AG04450 (cell line): ENCODE measurements at places on chromosomes 16 and 17. TPM values are rescaled to one million over a fixed set of nuclear protein-coding genes. Genes with fewer than 3 reads are reported as not detected.
A peak's percentile ranks its signal among the peaks of the same experiment; 100 is the strongest.

- DNase-seq: no peak
Observed at GRCh38 chr16:28082624-28083023, 19.1 kb upstream of the GSG1L start.

POLR3E gene
- polyA plus RNA-seq: 32.0 and 43.6 TPM in 2 replicates

DNA sequence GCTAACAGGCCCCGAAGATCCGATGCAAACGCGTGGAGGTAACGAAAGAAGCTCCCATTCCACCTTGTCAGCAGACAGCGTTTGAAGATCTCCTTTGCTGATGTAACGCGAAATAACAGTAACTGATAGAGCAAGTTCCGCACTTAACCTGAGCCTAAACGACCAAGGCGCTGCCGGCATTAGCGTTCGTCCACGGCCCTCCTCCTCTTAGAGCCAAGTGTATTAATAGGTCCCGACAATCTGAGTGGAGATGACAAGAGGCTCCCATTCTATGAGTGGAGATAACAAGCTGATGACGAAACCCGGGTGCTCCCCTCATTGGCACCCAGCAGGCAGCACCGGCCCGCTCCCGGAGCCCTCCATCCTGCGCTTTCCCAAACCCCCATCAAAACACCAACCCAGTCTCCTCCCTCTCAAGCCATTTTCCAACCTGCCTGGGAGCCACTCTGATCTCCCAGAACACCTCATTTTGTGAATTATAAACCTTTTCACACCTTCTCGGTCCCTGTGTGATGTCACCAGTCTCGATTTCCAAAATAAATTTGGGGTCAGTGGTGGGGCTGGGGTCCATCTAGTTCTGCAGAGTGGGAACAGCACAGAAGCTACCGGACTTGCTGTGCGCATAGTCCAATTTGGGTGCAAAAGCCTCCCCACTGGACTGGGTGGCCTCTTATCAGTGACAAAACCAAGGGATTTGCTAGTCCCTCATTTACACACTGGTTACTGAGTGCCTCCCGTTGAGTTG is 35.4 kb upstream of the ARL4D start:
- DNase-seq: no peak

DNA sequence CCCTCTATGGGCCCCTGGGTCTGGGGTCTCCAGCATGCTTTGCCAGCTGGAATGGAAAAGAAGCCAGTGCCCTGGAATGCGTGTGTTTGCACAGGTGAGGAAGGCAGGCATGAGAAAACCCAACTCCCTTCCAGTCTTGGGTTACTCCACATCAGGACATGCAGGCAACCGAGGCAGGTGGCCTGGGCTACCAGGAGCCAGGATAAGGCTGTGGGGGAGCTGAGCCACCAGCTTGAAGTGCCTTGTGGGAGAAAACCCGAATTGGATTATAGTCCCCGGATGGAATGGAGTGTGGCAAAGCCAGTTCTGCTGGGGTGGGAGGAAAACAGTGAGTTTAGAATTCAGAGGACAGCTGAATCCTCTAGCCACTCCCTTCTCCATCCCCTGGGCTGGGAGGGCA is 7.2 kb downstream of the SRCIN1 start:
- DNase-seq: peak; percentile 13

GRB7 gene
- 0.05 and 0.14 TPM in 2 replicates for polyA plus RNA-seq

BEAN1 gene
- polyA plus RNA-seq: not detected in 2 replicates

DNA sequence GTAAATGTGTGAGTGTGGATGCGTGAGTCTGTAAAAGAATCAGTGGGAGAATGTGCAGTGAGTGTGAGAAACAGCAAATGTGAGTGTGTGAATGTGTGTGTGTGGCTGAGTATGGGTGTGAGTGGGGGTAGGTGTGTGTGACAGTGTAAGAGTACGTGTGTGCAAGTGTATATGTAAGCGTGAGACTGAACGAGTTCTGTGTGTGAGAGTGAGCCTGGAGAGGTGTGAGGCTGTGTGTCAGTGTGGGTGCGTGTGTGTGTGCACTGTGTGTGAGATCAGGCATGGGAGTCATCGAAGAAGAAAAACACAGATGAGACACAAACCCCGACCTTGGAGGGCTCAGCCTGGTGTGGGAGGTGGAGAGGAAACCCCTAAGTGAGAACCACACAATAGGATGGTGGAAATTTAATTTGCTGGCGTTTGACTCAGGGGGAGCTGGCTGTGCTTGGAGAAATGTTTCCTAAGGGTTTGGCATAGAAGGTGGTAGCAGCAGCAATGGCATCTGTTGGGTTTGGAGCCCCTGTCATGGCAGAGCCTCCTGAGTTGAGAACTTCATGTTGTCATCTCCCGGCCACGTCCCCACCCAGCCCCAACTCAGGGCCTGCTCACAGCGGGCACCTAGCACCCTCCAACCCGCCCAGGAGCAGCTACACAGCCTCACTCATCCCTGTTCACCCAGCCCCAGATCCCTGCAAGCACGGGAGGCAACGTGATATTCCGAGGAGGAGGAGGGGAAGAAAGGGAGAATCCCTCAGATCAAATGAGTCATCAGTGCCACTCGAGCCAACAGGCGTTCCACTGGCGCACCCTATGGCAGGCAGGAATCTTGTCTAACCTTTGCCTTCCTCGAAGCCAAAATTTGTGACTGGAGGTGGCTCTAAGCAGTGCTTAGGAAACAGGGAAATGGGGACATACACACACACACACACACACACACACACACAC is 14.3 kb upstream of the NUBP1 start:
- no peak for DNase-seq

USP6 gene
- not detected in 2 replicates for polyA plus RNA-seq

DNA sequence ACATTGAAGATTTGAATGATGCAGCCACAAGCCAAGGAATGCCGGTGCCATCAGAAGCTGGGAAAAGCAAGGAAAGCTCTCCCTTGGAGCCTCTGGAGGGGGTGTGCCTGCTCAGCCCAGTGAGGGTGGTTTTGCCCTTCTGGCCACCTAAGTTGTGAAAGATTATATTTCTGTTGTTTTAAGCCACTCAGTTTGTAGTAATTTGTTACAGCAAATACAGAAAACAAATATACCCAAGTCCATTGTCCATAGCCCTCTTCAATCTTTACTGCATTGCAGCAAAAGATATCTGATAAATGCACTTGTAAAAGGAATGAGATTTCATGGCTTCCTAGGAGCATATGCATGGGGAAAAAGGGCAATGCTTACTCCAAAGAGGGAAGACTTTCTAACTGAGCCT is 447.9 kb downstream of the HAPSTR1 start:
- DNase-seq: no peak

GRCh38 chr17:17141860-17142552 is 64.1 kb downstream of the PLD6 start:
- DNase-seq: no peak

GRCh38 chr17:1626333-1626732 is 2.3 kb downstream of the SLC43A2 start:
- DNase-seq: no peak

PIRT gene
- not detected in 2 replicates for polyA plus RNA-seq
